ENCODE measurements at places on chromosomes 2 and 18.
A peak's percentile ranks its signal among the peaks of the same experiment; 100 is the strongest.

GRCh38 chr18:52045946-52046675, 293.9 kb upstream of the DCC start:
- DNase-seq = no peak

GRCh38 chr2:105073591-105073990, 35.7 kb downstream of the MRPS9 start:
- no peak for DNase-seq

GRCh38 chr2:20195431-20196033, 29.4 kb downstream of the SDC1 start:
- DNase-seq = no peak

- DNase-seq = no peak
These were observed 2.1 kb downstream of the SOX11 start for GRCh38 chr2:5694306-5694705.

DNA sequence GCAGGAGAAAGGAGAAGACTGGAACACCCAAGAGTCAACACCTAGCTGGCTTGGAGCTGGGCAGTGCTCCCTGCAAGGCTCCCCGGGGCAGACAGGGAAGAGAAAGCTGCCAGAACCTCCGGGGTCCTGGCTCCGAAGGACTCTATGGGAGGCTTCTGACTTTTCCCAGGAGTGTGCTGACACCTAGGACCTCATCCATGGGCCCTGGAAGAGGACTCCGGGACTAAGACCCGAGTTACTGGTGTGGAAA, 37.8 kb upstream of the ATP6V1B1 start:
- DNase-seq = no peak

DNA sequence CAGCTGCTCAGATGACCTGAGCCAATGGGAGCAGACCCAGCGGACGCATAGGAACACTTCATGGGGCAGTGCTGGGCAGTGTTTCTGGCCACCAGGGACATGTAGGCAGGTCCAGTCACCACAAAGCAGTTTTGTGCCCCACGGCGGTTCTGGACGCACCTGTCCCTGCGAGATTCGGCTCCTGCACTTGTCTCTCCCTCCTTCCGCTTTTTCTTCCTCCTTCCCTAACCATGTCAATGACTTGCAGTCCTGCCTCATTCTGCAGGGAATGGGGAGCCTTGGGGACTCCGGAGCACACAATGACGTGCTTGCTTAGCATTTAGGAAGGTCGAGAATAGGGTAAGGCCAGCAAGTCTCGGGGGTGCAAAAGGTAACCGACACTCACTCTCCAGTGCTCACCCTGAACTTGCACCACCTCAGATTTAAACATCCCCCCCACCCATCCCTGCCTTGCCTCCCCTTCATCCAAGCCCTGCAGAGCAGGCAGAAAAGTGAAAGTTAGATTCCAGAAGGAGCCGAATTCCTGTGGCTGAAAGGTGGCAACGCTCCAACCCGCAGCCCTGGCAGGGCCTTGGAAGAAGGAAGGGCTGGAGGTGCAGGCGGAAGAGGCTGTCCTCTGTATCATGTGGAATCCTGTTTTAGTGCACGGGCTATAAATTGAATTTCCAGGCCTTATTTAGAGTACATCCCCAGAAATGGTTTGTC, 40.5 kb upstream of the ATG16L1 start:
- DNase-seq = peak; percentile 95

DNA sequence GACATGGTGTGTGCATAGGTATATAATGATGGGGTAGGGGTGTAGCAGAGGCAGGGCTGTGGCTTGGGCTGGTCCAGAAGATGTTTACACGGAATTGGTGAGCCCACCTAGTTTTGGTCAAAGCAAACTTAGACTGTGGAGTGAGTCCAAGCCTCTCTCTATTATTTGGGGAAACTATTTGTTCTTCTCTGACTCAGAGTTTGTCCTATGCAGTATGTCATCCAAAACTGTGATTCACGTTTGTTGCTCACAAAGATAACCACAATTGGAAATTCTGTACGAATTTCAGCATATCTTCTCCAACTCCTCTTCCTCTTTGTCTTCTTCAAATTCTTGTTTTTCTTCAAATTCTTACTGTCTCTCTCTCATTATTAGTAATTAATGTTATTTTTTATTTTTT, 292.9 kb downstream of the XIRP2 start:
- peak; percentile 56 for DNase-seq

GRCh38 chr2:41941831-41942230, 106.0 kb upstream of the PKDCC start:
- DNase-seq = peak; percentile 57

DNA sequence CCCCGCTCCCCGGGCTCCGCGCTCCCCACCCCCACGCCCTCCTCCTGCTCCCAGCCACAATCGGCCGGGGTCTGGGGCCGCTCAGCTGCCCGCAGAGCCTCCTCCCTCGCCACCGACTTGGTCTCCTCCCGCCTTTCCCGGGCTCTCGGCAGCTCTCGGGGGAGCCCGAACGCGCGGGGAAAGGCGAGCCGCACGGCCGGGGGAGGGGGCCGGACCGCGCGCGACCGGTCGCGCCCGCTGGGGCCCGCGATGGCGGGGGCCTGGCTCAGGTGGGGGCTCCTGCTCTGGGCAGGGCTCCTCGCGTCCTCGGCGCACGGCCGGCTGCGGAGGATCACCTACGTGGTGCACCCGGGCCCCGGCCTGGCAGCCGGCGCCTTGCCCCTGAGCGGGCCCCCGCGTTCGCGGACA, 327 bp downstream of the LTBP1 start:
- DNase-seq = no peak

GRCh38 chr18:33873112-33873511, 295.1 kb downstream of the ASXL3 start:
- DNase-seq = no peak
